ENCODE measurements at places on chromosomes 7 and 10. TPM values are rescaled to one million over a fixed set of nuclear protein-coding genes. Genes with fewer than 3 reads are reported as not detected.
A peak's percentile ranks its signal among the peaks of the same experiment; 100 is the strongest.

The CPA4 gene
- total RNA-seq: not detected

The CYP2W1 gene
- total RNA-seq: not detected

The CRYGN gene
- not detected for total RNA-seq

The JMJD1C gene
- 128 TPM for total RNA-seq

GRCh38 chr7:51444936-51445335 is 128.3 kb upstream of the COBL start:
- H3K27me3 ChIP-seq: peaks cover 8% of the 10 kb centered on the region
- no peaks in the 10 kb centered on the region for H3K4me1 ChIP-seq
- DNase-seq: no peak

DNA sequence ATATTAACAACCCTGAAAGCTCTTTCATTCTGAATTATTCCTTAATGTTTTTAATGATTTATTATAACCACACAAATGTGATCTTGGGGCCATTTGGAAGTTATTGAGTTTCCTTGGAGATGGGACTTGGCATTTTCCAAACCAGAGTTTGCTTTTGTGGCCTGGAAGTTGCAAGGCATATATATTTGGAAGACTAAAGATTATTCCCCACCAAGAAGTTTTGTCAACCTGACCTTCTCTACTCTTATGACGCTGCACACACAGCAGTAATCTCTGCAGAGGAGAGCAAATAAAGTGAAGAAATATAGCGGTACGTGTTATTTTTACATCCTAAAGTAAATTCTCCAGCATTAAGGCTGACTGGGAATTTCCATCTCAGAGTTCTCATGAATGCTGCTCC is 397.0 kb downstream of the LRMDA start:
- H3K27ac ChIP-seq: no peak overlapping the region
- H3K4me3 ChIP-seq: no peak overlapping the region
- H3K4me1 ChIP-seq: peaks cover 22% of the 10 kb centered on the region
- peak; percentile 44 for DNase-seq
- no peaks in the 10 kb centered on the region for H3K27me3 ChIP-seq
- no peaks in the 10 kb centered on the region for H3K36me3 ChIP-seq

DNA sequence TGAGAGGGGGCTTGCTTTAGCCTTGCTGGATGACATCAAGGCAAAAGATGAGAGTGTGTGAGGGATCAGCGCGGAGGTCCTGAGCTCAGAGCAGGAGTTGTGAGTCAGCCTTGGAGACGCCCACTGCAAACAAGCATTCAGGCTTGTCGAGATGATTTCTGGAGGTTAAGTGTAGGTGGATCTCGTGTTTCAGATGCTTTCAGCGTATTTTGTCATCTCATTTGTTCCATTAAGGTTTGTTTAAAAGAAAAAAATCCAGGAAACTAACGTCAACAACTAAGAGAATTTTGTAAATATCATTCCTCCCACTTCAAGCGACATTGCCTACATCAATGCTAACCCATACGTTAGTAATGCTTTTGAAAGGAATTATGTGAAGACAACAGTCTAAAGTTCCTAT is 715.4 kb upstream of the NRP1 start:
- DNase-seq: peak; percentile 44
- no peaks in the 10 kb centered on the region for H3K27me3 ChIP-seq
- H3K27ac ChIP-seq: no peak overlapping the region
- no peaks in the 10 kb centered on the region for H3K36me3 ChIP-seq
- H3K4me1 ChIP-seq: no peaks in the 10 kb centered on the region

- H3K4me1 ChIP-seq: no peaks in the 10 kb centered on the region
- H3K4me3 ChIP-seq: no peak overlapping the region
- no peaks in the 10 kb centered on the region for H3K27me3 ChIP-seq
- no peak for DNase-seq
- H3K27ac ChIP-seq: no peak overlapping the region
These were observed 107.0 kb upstream of the PALS2 start for GRCh38 chr7:24466168-24466768.

DNA sequence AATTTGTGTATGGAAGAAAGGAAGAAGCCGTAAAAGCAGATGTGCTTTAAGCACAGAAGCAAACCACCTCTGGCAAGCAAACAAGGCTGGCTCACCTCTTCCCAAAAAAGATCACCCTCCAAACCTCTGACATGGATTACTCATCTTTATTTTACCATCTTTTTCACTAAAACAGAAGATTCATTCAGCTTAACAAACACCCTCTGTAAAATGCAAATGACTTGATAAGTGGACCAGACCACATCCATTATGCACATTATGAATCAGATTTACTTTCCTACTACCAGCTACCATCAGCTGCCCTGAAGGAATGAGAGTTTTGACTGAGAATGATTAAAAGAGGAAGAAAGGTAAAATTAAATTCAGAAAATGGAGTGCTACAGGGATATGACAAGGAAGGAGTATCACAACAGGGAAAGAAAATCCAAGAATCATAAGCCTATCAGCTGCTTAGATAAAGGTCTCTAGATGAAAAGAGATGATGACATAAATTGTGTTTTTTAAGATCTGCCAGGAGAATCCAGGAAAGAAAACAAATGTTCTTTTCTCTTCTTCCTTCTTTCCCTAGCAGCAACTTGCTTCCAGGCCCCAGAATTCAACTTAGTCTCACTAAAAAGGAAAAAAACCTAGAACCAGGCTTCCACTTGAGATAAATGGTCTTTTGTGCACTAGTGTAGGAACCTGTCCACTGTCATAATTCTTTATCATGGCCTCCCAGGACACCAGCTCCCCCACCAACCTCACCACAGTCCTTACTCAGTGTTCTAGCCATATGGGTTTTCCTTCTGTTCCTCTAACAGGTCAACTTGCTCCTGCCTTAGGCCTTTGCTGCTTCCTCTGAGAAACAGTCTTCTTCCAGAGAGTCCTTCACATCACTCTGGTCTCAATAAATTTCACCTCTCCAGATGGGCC is 47.4 kb downstream of the JAZF1 start:
- no peaks in the 10 kb centered on the region for H3K27me3 ChIP-seq
- H3K4me3 ChIP-seq: no peak overlapping the region
- H3K27ac ChIP-seq: no peak overlapping the region
- H3K36me3 ChIP-seq: no peaks in the 10 kb centered on the region

DNA sequence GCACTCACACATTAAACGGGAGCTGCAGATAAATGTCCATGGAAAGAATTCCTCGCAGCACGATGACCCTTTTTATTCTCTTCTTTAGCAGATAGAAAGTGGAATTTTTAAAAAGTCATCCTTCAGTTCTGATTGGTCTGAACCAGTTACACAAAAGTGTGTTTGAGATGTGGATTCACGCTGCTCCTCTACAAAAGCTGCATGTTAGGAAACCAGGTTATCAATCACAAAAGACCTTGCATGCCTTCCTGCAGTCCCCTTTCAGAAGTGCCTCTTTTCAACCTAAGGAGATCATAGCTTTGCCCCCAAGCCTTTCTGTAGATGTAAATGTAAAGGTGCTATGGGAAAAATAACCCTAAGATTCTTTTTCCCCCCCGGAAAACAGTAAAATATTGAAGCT is 299.7 kb downstream of the PLXDC2 start:
- no peaks in the 10 kb centered on the region for H3K4me1 ChIP-seq
- no peak overlapping the region for H3K27ac ChIP-seq
- no peak for DNase-seq
- H3K27me3 ChIP-seq: no peaks in the 10 kb centered on the region

GRCh38 chr7:91496251-91496820 is 232.1 kb downstream of the FZD1 start:
- no peaks in the 10 kb centered on the region for H3K27me3 ChIP-seq
- H3K4me1 ChIP-seq: no peaks in the 10 kb centered on the region
- no peaks in the 10 kb centered on the region for H3K36me3 ChIP-seq
- no peak overlapping the region for H3K4me3 ChIP-seq
